ENCODE measurements at places on chromosomes 2 and 18.

DNA sequence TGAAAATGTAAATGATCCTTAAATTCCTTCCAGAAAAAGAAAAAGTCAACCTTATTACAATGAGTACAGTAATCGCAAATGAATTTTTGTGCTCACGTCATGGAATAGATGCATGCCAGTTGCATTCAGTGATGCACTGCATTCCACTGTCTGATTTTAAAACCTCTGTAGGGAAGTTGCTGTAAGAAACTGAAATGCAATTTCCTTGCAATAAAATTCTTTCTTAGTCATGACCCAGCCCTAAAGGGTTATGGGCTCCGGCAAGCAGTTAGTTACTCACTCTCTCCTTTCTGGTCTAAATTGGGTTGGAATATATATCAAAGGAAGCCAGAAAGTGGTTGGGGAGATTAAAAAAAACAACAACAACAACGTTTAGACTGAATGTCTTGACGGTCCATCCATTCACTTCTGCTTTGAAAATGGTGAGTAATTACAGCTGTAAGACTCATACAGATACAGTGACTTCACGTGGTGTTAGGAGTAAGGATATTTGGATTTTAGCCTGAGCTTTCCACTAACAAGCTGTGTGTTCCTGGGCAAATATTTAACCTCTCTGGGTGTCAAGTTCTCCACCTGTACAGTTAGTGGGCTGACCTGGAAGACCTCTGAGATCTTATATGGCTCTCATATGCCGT is 8.6 kb upstream of the RND3 start:
- no peak for DNase-seq

GRCh38 chr2:227207573-227207972 is 43.1 kb downstream of the COL4A3 start:
- DNase-seq, result no peak

- no peak for DNase-seq
Observed at GRCh38 chr2:234313558-234313957, 183.3 kb downstream of the ARL4C start.

- no peak for DNase-seq
Observed at GRCh38 chr2:31129375-31130171, 8.7 kb downstream of the GALNT14 start.

DNA sequence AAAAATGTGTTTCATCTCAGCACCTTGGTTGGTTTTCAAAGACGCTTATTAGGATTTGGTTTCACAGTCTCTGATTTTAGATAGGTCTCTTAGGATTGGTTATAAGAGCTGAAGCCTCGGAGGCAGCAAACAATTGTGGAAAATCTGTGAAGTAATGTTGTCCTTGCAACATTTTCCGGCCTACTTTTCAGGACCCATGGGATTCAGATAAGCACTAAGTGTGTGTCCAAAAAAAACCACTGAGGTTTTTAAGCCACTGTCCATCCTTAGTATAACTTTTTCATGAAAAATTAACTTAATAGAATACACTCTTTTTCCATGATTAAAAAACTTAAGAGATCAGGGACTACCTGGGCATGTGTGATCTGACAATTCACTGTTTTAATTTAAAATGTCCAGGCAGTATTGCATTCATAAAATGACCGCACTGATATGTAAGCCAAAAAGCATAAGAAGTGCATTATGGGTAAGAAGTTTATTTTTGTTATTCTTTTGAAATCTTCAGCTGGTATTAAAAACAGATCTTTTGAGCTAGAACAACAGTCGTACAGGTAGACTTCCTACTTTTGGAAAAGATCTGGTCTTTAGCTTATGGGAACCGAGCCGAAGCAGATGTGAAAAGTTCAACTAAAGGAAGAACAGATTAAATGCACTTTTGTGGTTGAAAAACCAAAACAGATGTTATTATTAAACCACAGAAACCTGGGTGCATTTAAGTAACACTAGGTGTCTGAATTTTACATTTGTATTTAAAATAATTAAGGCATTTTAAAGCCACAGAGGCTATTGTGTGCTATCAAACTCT is 479.4 kb upstream of the ZEB2 start:
- DNase-seq, result no peak
